Erythroblast (primary cell): ENCODE measurements at places on chromosomes 11 and 22.
A peak's percentile ranks its signal among the peaks of the same experiment; 100 is the strongest.

DNA sequence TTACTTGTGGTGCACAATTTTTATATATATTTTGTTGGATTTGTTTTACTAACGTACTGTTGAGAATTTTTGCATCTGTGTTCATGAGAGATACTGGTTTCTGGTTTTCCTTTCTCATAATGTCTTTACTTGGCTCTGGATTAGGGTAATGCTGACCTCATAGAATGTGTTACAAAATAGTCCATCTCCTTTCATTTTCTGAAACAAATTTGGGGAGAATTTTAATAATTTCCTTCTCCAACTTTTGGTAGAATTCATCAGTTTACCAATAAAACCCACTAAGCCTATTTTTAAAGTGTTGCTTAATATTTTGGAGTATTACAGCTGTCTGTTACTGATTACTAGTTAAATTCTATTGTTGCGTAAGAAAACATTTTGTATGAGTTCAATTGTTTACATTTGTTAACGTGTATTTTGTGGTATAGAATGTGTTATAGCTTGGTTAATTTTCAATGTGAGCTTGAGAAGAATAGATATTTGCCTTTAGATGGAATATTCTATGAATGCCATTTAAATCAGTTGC lies 11.5 kb downstream of the TRIM22 start:
- no peak for DNase-seq

DNA sequence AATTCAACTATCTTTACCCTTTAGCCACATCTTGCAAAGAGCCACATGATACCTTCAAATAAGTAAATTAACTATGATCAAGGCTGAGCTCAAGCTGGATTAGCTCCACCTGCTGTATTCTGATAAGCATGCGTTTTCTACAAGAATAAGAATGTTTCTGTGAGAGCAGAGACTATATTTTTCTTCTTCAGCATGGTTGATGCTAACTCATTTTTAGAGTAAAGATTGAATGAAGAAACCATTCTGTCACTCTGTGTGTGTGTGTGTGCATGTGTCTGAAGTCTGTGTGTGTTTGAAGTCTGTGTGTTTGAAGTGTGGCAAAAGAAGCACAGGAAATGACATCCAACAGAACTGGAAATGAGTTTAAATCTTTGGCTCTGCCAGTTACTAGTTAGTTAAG lies 12.0 kb upstream of the LAYN start:
- no peak for DNase-seq

DNA sequence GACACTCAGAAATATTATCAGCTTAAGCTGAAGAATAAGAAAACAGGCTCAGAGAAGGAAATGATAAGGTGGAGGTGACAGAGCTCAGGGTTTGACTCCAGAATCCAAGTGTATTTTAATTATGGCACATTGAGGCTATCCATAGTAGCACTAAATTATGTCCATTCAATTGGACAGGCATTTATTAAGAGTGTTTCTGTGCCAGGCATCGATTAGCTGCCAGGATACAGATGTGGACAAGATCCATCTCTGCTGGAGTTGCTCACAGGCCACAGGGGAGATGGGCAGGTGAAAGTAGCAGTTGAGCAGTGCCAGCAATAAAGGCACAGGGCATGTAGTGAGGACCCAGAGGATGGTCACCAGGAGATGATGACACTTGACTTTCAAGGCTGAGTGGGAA lies 592.5 kb downstream of the INSC start:
- DNase-seq = no peak

- peak; percentile 81 for DNase-seq
Measured at GRCh38 chr22:42437488-42438292, 5.5 kb upstream of the NFAM1 start.

- no peak for DNase-seq
Measured at GRCh38 chr11:74671520-74672196, 59.6 kb downstream of the CHRDL2 start.

- no peak for DNase-seq
Measured at GRCh38 chr11:91810871-91811270, 413.7 kb upstream of the FAT3 start.

GRCh38 chr11:66226101-66226500 lies 42.3 kb upstream of the RAB1B start:
- no peak for DNase-seq

DNA sequence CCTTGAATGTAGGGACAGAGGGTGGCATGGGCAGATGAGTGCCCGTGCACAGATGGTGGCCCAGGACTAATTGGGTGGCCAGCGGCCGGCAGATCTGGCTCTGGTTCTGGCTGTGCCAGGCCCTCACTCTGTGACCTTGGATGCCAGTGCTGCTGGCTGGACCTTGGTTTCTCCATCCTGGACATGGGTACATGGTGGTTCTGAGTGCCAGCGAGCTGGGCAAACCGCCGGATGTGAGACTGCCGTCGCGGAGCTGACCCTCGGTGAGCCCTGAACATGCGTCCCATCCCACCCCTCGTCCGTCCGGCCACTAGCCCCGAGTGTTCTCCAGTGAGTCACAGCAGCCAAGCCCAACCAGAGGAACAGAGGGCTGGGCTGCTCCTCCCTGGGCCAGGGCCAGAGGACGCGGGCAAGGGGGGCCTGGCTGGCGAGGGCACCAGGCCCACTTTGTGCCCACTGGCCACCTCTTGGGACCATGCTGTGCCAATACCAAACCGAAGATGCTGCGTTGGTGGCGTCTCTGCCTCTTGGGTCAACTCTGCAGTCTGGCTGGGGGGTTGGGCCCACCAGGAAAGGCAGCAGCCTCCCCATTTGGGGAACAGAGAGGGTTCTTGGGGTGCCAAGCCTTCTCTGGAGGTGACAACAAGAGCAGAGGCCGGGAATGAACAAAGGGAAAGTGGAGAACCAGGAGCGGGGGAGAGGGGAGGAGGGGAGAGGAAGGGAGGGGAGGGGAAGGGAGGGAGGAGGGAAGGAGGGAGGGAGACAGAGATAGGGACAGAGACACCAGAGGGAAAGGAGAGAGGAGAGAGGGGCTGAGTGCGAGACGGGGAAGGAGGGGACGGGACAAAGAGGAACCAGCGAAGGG lies 10.7 kb downstream of the LSP1 start:
- peak; percentile 36 for DNase-seq
